Naive thymus-derived CD4-positive, alpha-beta T cell (primary cell): ENCODE measurements at places on chromosomes 7 and 10. TPM values are rescaled to one million over a fixed set of nuclear protein-coding genes. Genes with fewer than 3 reads are reported as not detected.

- no peak for DNase-seq
Observed at GRCh38 chr7:157292770-157293412, 43.9 kb upstream of the DNAJB6 start.

DNA sequence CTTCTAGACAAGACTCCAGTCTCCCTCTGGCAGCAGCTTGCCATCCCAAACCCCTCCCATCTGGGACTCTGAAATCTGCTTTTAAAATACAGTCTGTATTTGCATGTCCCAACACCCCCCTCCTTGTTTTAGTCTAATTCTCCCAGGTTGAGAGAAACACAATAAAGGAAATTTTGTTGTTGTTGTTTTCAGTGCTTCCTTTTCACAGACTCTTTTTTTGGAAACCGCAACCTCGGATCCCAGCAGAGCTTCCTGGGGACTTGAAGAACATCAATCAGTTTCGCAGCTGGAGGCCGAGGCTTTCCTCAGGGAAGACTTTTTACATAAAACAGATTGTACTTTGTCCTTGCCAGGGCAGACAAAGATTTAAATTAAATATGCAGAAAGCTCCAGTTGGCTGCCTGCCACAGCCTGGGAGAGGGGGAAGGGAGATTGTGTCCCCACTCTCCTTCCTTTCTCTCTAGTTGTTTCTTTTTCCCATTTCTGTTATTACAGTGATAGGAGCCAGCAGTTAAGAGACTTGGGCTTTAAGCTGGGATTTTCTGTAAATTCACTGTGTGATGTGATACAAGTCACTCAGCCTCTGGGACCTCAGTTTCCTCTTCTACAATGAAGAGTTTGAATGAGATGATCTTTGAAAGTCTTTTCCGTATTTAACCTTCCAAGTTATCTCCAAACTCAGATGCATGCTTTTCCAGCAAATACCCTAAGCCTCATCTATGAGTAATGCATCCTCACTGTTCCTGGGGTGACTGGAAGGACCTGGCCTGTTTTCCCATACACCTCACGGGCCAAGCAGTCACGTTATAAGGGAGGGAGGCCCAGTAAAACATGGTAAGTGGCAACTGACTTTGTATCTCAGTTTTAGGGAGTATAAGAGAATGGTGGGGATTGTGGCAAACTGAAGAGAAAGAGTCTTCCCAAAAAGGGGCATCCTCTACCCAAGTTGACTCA lies 192.3 kb downstream of the REEP3 start:
- DNase-seq = no peak

SCRN1 gene
- polyA plus RNA-seq = 1.8 TPM

- DNase-seq = no peak
Observed at GRCh38 chr10:43124094-43124521, 14.1 kb upstream of the CSGALNACT2 start.

GRCh38 chr10:79542626-79543025 lies 17.6 kb downstream of the SFTPA2 start:
- DNase-seq = no peak

GRCh38 chr7:70545214-70545613 lies 586.7 kb upstream of the GALNT17 start:
- DNase-seq = no peak
